Kidney capillary endothelial cell (primary cell): ENCODE measurements at places on chromosomes 1 and 21.

GRCh38 chr1:78040484-78041089 lies 5.2 kb upstream of the GIPC2 start:
- DNase-seq: no peak

DNA sequence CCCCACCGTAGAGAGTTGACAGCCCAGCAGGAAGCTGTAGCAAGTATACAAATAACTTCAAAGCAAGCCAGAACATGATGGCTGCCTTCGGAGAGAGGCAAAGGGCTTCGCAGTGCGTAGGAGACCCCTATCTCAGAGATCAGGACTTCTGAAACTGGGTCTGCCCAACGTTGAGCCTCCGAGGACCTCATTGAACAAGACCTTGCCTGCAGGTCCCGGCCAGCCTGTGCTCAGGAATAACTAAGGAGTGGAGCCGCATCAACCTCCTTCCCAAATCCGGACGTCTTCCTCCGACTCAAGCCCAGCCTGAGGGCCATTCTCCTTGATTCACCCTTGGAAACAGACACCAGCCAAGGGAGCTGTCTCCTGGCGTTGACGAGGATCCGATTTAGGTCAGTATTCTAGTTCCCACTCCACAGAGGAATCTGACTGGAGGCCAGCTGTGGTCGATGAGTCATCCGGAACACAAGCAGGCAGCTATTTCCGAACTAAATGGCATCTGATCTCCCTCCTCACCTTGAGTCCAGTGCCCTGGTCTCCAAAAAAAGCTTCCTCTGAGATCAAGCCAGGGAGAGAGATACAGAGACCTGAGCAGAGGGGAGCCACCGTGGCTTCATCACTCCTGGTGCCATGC lies 166.5 kb upstream of the COA6 start:
- no peak for DNase-seq

DNA sequence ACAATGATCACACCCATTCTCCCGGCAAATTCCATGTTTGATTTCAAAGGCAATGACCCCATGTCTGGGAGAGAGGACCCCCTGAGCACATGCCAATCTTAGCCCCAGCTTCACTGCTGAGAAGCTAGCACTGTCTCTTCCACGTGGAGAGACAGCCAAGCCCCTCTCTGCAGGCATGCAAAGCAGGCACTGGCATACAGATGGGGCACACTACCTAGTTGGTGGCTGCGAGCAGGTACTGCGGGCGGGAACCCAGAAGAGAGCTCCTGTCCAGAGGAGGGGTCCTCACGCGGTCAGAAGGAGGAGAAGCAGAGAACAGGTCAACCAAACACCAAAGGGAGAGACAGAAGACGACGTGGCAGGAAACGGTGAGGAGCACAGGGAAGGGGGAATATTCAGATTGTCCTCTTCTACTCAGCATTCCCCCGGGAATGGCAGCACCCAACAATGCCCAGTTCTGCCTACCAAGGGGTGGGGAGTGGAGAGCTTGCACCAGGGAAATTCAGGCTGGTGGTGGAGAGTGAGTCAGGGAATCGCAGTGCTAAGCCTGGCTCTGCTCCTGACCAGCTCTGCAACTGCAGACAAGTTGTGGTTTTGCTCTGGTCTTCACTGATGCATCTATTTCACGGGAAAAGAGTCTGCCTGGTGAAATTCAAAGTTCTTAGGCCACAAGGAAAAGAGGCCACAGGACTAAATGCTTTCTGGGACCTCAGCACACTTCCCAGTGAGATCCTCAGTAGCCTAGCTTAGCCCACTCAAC lies 48.1 kb upstream of the GOLT1A start:
- no peak for DNase-seq

GRCh38 chr1:157197906-157198435 lies 59.8 kb upstream of the ETV3 start:
- no peak for DNase-seq

DNA sequence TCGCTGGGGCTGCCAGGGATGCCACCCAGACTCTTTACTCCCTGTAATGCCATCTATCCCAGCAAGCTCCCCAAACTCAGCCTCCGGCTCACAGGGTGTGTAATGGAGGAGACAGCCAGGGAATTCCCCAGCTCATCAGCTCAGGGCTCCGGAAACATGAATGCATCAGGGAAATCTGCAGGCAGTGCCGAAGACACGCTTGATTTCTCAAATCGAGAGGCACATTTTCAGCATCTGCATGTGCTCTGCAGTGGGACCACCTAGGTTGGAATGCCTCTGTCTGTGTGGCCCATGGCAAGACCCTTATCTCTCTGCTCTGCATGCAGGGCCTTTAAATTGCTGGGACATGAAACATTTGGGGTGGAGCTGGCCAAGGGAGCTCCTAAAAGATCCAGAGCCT lies 170.1 kb downstream of the TRABD2B start:
- DNase-seq: no peak

DNA sequence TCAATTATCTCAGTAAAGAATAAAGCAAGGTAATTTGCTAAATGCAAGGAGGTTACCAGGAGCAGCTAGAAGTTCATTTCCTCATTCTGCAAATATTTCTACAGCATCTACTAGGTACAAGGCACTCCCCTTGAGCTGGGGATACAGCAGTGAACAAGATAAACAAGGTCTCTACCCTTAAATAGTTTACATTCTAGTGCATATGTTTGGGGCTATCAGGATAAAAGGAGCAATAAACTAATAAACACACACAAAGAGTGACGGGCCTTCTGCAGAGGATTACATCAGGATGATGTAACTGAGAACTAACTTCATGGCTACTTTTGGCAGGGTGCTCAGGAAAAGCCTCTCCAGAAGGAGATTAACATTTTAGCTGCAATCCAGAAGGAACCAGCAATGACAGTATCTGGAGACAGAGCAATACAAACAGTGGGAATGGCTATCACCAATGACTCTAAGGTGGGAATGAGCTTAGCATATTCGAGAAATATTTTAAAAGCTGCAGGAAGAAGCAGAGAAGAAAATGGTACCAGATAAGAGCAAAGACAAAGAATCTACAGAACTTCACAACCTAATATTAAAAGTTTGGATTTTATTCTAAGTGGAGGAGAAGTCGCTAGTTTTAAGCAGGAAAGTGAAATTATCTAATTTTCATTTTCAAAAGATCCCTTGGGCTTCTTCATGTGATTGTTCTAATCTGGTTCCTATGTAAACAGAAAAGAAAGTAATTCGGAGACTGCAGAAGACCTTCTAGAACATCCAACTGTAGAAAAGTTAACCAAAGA lies 25.8 kb downstream of the TP53BP2 start:
- DNase-seq: no peak

DNA sequence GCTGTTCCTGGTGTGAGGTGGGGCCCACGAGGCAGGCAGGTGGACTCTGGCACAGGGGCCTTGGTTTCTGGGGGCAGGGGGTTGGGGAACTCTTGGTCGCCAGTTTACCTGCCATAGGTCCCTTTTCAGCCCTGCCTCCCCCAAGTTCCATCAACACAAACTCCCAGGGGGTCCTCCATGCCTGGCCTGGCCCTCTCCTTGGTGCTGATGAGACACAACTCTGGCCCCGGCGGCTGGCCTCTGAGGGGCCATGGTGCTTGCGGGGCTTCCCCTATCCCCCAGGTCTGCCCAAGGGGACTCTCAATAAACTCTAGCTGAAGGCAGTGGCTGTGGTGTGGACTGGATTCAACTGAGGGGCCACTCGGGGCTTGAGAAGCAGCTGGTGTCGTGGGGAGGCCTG lies 16.0 kb downstream of the HTR6 start:
- DNase-seq: no peak

DNA sequence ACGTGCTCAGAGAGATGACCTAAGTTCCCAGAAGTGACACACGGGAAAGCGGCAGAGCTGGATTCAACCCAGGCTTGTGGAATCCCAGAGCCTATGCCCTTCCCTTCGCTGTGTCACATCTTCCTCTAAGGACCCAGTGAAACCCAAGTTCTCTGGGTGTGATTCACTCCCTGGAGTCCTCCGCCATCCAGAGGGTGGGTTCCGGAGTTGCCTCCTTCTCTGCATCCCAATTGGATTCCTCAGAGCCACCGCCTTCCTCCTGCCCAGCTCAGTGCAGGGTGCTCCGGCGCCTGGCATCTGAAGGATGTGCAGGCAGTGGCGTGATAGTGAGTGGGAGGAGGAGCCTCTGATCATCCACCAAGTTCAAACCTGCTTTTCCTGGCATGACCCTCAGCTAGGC lies 20.7 kb upstream of the RCC2 start:
- DNase-seq: no peak

- peak; percentile 82 for DNase-seq
Observed at GRCh38 chr1:247639381-247639981, 34.1 kb downstream of the OR2G3 start.

- no peak for DNase-seq
Observed at GRCh38 chr1:39360731-39361130, 130.7 kb upstream of the BMP8A start.

GRCh38 chr1:103274886-103275285 lies 166.6 kb upstream of the COL11A1 start:
- DNase-seq: no peak

DNA sequence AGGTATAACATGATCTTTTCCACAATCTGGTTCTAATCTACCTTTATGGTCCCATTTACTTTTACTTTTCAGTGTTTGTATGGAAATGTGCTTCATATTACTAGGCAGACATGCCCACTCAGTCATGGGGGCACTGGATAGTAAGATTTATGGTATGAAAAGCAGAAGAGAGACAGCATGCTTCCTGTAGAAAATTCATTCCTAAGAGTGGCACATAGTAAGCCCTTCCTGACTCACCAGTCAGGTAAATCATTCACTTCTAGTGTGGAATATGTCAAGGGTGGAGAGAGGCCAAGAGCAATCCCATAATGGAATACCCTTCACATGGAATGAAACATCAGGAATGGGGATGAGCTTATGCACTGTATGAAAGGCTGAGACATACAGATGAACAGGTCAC lies 49.5 kb upstream of the BCL10 start:
- no peak for DNase-seq

DNA sequence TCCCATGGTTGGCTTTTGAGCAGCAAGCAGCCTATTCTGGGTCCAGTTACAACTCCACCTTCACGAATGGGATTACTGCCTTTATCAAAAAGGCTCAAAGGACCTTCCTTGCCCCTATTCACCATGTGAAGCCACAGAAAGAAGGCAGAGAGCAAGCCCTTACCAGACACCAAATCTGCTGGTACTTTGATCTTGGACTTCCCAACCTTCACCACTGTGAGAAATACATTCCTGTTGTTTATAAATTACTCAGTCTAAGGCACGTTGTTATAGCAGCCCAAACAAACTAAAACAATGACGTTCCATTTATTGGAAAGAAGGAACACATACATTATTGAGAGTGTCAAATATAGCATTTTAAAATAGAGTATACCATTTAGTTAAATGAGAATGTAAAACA lies 1557.9 kb downstream of the PLA2G4A start:
- DNase-seq: no peak

GRCh38 chr1:229068270-229068987 lies 202.5 kb upstream of the RAB4A start:
- DNase-seq: no peak

DNA sequence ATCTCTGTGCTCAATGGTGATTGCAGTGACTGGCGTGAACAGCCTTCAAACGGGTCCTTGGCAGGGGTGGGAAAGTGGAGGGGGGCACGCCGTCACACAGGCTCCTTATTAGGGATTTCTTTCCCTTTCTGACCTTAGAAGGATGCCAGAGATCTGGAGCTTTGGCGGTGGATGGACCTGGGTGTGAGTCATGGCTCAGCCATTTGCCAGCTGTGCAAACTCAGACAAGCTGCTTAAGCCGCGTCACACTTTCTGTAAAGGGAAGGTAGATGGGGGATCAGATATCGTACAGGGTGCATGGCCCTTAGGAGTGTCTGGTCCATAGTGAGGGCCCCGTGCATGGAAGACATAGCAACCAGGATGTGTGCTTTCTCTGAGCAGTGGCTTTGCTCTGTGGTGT lies 48.3 kb upstream of the C1orf174 start:
- DNase-seq: no peak

GRCh38 chr1:231039161-231040018 lies 664 bp downstream of the FAM89A start:
- no peak for DNase-seq

DNA sequence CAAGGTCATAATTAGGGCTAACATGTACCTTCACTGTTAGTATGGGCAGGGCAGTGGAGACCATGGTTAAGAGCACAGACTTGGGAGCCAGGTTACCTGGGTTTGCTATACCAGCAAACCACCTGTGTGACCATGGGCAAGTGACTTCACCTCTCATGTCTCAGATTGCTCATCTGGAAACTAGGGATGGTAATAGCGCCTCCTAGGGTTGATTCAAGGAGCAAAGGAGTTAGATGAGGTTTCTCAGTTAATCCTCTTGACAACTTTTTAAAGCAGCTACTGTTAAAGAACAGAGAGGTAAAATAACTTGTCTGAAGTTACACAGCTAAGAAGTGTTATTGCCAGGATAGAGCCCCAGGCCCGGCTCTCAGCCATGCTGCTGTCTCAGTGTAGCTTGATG lies 790 bp upstream of the MATN1 start:
- no peak for DNase-seq

- DNase-seq: no peak
Observed at GRCh38 chr1:91872000-91872399, 14.0 kb downstream of the TGFBR3 start.

DNA sequence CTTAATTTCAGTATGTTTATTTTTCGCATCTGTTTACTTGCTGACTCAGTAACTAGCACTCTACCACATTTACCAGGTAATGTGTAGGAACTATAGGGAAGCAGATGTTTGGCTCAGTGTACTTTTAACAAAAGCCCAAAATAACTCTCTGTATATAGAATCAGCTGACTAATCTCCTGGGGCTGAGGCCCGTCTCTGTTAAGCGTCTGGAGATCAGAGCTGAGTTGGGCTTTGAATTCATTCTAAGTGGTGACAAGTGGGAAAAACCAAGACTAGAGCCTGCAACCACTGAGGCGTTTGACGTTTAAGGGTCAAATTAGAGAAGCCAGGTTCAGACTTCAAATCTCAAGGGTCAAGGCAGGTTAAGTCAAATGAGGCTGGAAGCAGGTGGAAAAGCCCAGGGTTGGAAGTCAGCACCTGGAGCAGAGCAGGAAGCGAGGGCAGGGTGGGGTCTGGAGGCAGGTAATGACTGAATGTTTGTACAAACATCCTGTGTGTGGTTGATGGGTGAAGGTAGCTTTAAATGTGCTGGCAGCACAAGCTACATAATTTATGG lies 56.8 kb upstream of the LYST start:
- peak; percentile 34 for DNase-seq
